Occipital lobe (tissue), 3 donors: ENCODE measurements at places on chromosomes 4 and X.

- no peak for DNase-seq
Measured at GRCh38 chrX:129642641-129643040, 12.1 kb downstream of the APLN start.

GRCh38 chrX:111167334-111167733, 71.3 kb downstream of the PAK3 start:
- no peak for DNase-seq

- no peak for DNase-seq
Measured at GRCh38 chrX:13719192-13719856, 15.1 kb downstream of the TRAPPC2 start.

DNA sequence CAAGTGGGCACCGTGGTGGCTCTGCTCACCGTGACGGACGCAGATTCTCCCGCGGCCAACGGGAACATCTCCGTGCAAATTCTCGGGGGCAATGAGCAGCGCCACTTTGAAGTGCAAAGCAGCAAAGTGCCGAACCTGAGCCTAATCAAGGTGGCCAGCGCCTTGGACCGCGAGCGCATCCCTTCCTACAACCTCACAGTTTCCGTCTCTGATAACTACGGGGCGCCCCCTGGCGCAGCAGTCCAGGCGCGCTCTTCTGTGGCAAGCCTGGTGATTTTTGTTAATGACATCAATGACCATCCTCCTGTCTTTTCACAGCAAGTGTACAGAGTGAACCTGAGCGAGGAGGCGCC, 2.7 kb downstream of the FAT4 start:
- DNase-seq = peak; percentile 22

DNA sequence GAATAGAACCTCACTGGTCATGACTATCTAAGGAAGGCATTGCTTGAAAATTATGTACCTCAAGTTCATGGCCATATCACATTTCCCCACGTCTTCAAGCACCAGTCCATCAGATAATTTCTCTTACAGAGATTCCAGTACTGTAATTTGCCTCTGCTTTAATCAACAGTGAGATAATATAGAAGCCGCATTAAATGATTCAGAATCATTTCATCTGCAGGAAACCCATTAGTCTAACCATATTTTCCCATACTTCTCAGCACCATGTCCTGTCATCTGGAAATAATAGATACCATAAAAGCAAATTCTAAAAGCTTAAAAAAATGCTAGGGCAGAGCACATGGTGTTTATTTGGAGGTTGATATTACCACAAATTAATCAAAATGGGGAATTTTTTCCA, 310.3 kb upstream of the SLIT2 start:
- DNase-seq = no peak

DNA sequence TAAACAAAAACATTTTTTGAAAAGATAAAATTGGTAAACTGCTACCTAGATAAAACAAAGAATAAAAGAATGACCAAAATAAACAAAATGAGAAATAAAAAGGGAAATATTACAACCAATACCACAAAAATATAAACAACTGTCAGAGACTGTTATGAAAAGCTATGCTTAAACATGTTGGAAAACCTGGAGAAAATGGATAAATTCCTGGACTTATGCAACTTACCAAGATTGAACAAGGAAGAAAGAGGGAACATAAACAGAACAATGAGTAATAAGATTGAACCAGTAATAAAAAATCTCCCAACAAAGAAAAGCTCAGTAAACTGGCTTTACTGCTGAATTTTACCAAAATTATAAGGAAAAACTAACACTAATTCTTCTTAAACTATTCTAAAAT, 518.7 kb downstream of the GRXCR1 start:
- DNase-seq = no peak

- DNase-seq = no peak
Measured at GRCh38 chr4:18938343-18939099, 917.0 kb upstream of the LCORL start.

DNA sequence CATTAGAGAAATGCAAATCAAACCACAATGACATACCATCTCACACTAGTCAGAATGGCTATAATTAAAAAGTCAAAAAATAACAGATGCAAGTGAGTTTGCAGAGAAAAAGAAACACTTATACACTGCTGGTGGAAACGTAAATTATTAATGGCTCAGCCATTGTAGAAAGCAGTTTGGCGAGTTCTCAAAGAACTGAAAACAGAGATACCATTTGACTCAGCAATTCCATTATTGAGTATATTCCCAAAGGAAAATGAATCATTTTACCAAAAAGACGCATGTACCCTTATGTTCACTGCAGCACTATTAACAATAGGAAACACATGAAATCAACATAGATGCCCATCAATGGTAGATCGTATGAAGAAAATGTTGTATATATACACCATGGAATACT, 75.0 kb downstream of the NAA11 start:
- no peak for DNase-seq

- DNase-seq = no peak
Measured at GRCh38 chr4:110586131-110586850, 36.6 kb downstream of the PITX2 start.

DNA sequence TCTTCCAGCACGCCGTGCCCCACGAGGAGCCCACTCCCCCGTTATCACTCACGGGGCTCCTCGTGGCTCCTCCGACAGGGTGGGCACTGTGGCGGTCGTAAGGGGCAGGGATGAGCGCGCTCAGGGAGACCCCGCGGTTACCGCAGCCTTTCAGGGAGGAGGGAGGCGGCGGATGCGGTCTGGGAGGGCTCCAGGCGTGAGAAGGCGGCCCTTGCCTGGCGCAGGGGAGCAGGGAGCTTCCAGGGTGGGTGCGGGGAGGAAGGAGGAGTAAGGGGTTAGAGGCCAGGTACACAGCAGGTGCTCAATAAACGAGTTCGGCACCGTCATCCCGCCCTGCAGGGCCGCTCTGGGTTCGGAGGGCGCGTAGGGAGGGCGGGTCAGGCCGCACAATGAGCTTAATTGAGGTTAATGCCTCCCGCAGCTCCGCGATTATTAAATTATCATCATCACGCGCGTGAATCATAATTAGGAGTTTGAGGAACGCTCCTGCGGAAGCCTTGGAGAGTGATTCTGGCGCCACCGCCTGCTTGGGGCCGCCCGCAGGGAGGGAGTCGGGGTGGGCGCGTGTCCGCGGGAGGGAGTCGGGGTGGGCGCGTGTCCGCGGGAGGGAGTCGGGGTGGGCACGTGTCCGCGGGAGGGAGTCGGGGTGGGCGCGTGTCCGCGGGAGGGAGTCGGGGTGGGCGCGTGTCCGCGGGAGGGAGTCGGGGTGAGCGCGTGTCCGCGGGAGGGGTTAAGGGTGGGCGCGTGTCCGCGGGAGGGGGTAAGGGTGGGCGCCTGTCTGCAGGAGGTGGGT, 7.6 kb upstream of the NKX1-1 start:
- DNase-seq = no peak

DNA sequence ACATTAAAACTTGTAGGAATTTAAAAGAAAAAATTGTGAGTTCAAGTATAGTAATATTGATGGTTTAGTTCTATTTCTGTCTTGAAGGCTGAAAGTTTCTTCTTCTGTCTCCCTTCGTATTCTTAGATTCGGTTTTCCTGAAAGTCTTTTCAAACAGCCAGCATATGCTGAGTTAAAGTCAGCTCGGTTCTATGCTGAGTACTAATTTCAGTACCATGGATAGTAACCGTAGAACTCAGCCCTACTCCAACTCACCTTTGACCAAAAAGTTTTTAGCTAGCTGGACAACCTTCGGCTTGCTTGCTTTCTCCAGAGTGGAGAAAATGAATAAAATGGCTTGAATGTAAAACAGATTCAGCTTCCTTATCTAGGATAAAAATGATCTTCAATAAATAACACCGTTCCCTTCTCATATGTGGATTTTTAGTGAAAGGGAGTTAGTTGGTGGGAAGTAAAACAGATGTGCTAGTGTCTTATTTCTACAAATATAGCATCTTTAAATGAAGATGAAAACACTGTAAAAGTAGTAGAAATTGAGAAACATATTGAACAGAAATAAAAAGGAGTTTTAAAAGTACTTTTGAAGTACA, 5.2 kb downstream of the POU4F2 start:
- DNase-seq = no peak

DNA sequence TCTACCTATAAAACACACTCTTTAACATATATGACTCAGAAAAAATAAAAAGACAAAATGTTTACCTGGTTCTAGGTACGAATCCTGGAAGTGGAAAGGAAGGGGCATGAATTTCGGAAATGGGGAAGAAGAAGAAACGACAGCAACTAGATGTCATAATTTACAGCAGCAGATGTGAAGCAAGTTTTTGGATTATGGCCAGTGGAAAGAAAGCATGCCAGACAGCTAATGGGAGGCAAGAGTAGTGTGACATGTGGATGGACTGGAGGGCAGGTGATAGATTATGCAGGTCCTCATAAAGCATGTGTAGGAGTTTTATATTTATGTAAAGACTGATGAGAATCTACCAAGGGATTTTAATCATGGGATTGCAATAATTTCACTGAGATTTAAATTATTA, 279.0 kb upstream of the TACR3 start:
- DNase-seq = no peak

DNA sequence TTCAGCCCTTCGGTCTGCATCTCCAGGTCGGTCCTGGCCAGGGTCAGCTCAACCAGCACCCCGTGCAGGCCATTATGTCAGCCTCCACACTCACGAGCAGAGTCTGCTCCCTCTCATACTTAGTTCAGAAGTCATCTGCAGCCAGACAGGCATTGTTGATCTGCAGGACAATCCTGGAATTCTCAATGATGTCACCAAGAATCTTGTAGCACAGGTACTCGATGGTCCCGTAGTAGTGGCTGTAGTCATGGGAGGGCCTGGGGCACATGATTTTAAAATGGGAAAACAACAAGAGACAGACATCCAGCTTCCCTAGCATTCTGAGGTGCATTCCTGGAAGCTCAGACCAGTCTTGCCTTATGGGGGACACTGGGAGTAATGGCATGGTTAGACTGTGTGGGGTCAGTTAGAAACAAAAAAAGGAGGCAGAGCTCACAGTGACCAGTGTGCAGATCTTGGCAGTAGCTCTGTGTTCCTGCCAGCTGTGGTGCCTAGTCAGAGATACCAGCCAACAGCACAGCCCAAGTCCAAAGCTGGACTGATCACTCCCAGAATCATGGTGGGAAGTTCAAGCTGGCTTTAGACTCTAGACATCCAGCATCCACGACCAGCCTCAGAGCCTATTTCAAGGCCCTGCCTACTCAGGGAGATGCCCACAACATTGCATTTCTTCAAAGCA, 31.9 kb downstream of the LRIT3 start:
- no peak for DNase-seq

GRCh38 chrX:24424948-24425347, 40.1 kb upstream of the PDK3 start:
- DNase-seq = no peak

DNA sequence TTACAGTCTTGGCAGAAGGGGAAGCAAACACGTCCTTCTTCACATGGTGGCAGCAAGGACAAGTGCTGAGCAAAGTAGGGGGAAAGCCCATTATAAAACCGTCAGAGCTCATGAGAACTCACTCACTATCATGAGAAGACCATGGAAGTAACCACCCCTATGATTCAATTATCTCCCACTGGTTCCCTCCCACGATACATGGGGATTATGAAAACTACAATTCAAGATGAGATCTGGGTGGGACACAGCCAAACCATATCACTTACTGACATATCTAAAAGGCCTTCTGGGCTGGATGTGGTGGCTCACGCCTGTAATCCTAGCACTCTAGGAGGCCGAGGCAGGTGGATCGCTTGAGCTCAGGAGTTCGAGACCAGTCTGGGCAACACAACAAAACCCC, 117.1 kb upstream of the USP9X start:
- DNase-seq = no peak

DNA sequence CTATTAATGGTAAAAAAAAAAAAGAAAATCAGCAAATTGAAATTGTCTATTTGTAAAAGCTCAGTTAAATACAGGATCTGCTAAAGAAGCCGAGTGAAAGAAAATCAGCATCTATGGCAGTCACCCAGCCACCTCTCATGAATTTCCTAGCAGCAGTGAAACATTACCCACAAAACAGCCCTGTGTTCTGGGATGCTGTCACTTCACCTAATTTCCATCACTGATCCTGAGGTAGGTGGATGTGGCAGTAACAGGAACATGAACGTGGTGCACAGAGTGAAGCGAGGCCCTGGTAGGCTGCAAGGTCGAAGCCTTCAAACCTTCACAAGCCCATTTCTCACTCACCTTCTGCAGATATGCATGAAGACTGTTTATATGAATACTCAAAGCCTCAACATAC, 65.2 kb downstream of the RXFP1 start:
- no peak for DNase-seq

GRCh38 chrX:15146515-15146914, 123.4 kb downstream of the ASB9 start:
- no peak for DNase-seq

DNA sequence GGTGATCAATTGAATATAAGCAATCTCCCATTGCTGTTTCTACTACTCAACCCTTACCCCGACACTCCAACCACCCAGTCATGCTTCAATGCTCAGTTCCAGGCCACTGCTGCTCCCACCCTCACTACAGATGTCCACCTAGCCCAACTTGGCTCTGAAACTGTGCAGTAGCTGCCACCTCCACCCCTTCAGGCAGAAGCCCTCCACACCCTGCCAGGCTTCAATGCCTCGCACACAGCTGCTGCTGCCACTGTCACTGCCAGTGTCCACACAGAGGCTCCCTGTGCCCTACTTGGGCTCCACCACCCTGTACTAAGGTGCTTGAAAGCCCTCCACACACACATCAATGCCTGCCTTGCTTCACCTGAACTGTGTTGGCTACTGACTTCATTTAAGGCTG, 34.6 kb downstream of the LAMTOR3 start:
- no peak for DNase-seq

- DNase-seq = no peak
Measured at GRCh38 chr4:98663226-98664006, 5.0 kb upstream of the TSPAN5 start.

DNA sequence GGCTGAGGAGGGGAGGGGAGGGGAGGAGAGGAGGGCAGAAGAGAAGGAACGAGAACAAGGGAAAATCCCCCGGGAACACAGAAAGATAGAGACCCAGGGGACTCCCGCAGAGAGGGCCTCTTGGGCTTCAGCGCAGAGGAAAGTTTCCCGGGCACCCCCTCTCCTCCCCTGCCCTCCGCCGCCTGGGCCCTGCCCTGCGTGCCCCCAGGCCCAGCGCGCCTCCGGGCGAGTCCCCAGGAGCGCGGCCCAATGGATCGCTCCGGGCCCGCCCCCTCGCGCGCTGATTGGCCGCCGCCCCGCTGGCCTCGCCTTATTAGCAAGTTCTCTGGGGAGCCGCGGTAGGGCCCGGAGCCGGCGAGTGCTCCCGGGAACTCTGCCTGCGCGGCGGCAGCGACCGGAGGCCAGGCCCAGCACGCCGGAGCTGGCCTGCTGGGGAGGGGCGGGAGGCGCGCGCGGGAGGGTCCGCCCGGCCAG, at the start of gene MSX1:
MSX1 (plus strand) TSS at position 341 of the 474 bp plus-strand sequence. CDS start 235 bp downstream, outside the sequence.
- DNase-seq = peak; percentile 61

- DNase-seq = no peak
Measured at GRCh38 chr4:141849778-141850177, 213.4 kb downstream of the IL15 start.

DNA sequence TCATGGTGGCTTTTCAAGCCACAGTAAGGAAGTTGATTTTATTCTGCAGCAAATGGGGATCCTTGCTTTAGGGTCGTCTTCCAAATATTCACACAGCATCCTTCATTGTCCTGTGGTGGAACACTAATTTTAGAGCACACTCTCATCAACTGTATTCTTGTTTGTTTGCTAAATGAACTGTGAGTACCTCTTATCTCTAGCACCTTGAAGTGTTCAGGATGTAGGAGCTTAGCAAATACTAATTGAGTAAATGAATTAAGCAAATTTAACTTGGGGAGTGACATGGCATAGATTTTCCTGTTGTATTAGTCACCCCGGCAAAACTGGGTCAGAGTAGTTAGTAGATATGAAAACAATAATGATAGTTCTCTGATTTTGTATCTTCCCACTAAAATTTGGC, 156.9 kb downstream of the UBE2NL start:
- no peak for DNase-seq
